Stimulated activated CD8-positive, alpha-beta memory T cell treated with anti-CD3 and anti-CD28 coated beads, Interleukin-4, amount 100 ng/mL, for 48 hours (primary cell): ENCODE measurements at places on chromosomes 7 and 10.

- DNase-seq: no peak
Observed at GRCh38 chr7:836429-836828, 4.2 kb downstream of the SUN1 start.

GRCh38 chr10:26221541-26221940, 5.0 kb downstream of the GAD2 start:
- DNase-seq: no peak

DNA sequence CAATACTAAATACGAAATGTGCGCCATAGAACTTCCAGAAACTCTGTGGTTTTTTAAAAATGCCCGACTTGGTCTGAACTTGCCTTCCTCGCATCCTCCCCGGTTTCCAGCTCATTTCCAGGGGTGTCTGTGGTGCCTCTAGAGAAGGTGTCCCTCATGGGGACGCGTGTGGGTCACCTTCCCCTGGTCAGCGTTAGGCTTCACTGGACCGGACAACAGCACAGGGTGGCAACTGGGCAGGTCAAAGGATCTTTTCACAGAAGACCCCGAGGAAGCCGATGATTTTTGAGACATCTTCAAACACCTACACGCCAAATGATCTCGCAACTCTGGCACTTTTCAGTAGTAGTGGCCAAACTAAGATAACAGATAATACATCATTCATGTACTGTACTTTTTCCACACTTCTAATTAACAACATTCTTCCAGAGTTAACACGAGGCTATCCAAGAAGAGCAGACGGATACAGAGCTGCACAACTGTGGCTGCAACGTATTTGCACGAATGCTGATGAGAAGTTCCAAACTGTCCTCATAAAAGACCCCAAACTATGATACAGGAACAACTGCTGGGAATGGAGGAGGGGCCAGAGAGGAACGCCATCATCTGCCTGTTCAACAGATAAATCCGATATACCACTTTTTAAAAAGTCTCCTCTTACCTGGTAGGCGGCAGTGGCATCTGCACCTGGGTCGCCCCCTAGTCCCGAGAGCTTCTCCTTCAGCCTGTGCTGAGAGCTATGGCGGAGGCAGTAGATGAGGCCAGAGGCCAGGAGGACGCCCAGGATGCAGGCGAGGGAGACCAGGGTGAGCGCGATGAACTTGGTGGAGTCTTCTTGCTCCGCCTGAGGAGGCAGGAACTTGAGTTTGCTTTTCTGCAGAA, 345.5 kb downstream of the DNAJB6 start:
- DNase-seq: no peak

GRCh38 chr10:71978988-71979691, 14.9 kb downstream of the CHST3 start:
- DNase-seq: no peak

DNA sequence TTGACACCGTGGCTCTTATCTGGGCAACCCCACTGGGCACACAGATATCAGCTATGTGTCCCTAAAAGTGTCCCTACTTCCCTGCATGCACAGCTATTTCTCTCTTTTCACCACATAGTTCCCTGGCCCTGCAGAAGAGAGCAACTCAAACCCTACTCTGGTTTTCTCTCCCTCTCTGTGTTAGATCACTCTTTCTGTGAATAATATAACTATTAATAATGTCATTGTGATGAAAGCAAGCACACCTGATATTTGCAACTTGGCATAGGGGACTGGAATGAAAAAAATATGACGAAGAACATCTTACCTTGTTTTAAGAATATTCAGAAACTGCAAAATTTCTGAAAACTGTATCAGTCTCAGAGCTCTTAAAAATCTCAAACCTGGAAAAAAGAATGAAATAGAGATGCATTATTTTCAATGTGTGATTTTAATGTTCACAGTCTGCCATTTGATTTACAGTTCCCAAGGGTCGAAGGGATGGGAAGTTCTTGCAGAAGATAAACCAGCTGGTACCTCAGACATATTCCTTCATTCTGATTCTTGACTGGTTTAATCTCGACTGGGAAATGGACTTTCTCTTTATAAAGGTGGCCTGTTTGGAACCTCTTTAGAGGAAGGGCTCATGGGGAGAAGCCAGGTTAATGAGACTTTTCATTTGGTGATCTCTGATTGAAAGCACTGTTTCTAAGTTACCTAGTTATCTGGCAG, 516.8 kb downstream of the KCNMA1 start:
- DNase-seq: no peak

DNA sequence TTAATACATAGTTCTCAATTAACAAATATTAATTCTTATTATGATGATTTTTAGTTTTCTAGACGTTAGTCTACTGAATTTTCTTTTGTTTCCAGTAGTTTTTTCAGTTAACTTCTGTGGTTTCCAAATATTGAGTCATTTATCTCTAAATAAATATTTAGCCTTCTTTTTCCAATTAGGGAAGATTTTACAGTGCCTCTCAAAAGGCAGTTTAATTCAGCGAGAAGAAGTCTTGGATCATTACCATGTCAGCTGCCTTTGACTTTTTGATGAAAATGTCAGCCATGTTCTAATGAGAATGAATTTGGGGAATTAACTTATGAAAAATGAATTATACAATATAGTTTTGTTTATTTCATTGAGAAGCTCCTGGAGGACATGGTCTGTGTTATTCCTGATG, 90.0 kb downstream of the CDK14 start:
- no peak for DNase-seq

- DNase-seq: no peak
Observed at GRCh38 chr7:8386926-8387550, 46.4 kb upstream of the NXPH1 start.

- DNase-seq: no peak
Observed at GRCh38 chr7:118511146-118511545, 286.6 kb downstream of the ANKRD7 start.
